ENCODE measurements at places on chromosomes 1 and 21.

DNA sequence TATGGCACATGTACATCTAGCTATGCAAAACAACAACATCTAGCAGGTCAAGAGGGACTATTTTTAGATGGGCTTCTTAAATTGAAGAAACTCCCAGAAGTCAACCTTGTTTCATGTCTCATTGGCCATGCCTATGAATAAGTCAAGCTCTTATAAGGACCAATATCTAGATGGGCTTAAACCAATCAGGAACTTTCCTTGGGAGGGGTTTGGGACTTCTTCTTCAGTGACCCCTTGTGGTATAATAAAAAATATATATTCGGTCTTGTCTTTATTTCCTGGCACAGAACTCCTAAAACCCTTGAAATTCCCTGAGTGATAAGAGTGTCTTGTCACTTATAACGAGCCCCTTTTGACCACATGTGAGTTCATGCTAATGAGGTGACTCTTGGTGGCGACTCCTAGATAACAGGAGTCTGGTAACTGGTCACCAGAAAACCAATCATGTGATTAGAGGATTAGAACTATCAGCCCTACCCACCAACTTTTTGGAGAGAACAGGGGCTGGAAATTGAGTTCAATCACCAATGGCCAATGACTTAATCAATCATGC is 218.3 kb downstream of the HHIPL2 start:
- H3K27me3 ChIP-seq = no peaks in the 10 kb centered on the region
- no peak overlapping the region for H3K27ac ChIP-seq
- H3K4me3 ChIP-seq = no peak overlapping the region

DNA sequence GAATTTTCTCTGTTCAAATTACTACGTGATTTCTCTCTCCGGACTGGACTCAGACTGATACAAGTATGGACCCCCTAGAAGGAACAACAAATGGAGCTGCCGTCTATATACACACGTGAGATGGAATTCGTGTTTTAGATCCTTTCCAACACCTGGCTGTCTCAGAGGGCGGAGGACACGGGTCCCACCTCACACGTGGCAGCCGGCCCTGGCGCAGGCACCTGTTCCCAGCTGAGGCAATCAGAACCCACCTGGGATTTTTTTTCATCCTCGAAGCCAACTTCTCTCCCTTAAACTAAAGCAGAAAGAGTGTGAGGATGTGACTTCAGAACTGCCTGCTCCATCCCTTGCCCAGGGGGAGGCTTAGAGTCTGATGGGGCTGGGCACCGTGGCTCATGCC is 34.1 kb upstream of the SCCPDH start:
- no peak overlapping the region for H3K27ac ChIP-seq
- no peaks in the 10 kb centered on the region for H3K4me1 ChIP-seq
- H3K4me3 ChIP-seq = no peak overlapping the region
- H3K27me3 ChIP-seq = no peaks in the 10 kb centered on the region
- no peak for DNase-seq
- H3K36me3 ChIP-seq = no peaks in the 10 kb centered on the region

- H3K4me3 ChIP-seq = no peak overlapping the region
- H3K27ac ChIP-seq = no peak overlapping the region
- no peaks in the 10 kb centered on the region for H3K27me3 ChIP-seq
- DNase-seq = no peak
- no peaks in the 10 kb centered on the region for H3K36me3 ChIP-seq
- peaks cover 37% of the 10 kb centered on the region for H3K4me1 ChIP-seq
Measured at GRCh38 chr1:172820475-172821158, 161.7 kb downstream of the FASLG start.

DNA sequence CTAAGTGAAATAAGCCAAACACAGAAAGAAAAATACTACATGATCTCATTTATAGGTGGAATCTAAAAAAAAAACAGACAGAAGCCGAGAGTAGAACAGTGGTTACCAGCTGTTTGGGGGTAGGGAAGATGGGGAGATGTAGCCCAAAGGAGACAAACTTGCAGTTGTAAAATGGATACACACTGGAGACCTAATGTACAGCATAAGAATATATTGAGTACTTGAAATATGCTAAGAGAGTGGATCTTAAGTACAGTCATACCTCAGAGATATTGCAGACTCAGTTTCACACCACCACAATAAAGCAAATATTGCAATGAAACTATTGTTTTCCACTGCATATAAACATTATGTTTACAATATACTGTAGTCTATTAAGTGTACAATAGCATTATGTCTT is 316.7 kb downstream of the LRRC40 start:
- no peaks in the 10 kb centered on the region for H3K27me3 ChIP-seq
- H3K27ac ChIP-seq = no peak overlapping the region
- H3K4me3 ChIP-seq = no peak overlapping the region
- no peak for DNase-seq

- no peak overlapping the region for H3K27ac ChIP-seq
- DNase-seq = no peak
- no peaks in the 10 kb centered on the region for H3K27me3 ChIP-seq
- no peaks in the 10 kb centered on the region for H3K36me3 ChIP-seq
- no peaks in the 10 kb centered on the region for H3K4me1 ChIP-seq
- no peak overlapping the region for H3K4me3 ChIP-seq
Measured at GRCh38 chr1:72253132-72253531, 29.2 kb downstream of the NEGR1 start.

DNA sequence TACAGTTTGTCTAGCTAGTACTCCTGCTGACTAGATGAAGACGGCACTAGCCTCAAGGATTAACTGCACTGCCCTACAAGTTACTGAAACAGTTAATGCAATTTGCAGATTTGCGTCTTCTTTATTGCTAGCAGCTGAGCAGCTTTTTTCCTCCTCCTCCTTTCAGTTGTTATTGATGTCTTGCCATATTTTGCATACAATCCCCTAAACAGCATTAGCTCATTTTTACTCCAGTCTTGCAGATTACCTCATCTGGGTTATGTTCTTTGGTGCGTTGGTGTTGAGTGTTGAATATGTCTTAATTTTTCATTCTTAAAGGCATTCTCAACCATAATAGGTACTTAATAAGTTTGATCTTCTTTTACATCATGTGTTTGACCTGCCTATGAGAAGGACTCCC is 363.4 kb upstream of the LYPLAL1 start:
- H3K4me1 ChIP-seq = no peaks in the 10 kb centered on the region
- H3K27me3 ChIP-seq = no peaks in the 10 kb centered on the region
- no peak overlapping the region for H3K4me3 ChIP-seq
- H3K36me3 ChIP-seq = no peaks in the 10 kb centered on the region
- no peak for DNase-seq
- no peak overlapping the region for H3K27ac ChIP-seq
